NCI-H1436 (cell line): ENCODE measurements at places on chromosomes 1 and 21.

GRCh38 chr1:15282038-15282437 is 35.0 kb downstream of the FHAD1 start:
- DNase-seq: no peak

- DNase-seq: no peak
These were observed 36.2 kb upstream of the PKN2 start for GRCh38 chr1:88647749-88648415.

- DNase-seq: no peak
These were observed 21.8 kb downstream of the GBP2 start for GRCh38 chr1:89104147-89104546.

- no peak for DNase-seq
These were observed 76.8 kb upstream of the AKT3 start for GRCh38 chr1:243926803-243927245.

GRCh38 chr1:17309426-17310067 is 1.6 kb downstream of the PADI4 start:
- DNase-seq: no peak

- no peak for DNase-seq
These were observed 253.8 kb downstream of the FAM72C start for GRCh38 chr1:143718021-143718420.

- DNase-seq: no peak
These were observed 35.9 kb upstream of the KANK4 start for GRCh38 chr1:62355095-62355494.

GRCh38 chr1:119659628-119660027 is 11.6 kb upstream of the ZNF697 start:
- no peak for DNase-seq
